ENCODE measurements at places on chromosomes 1 and 21.

- DNase-seq = no peak
Measured at GRCh38 chr1:228408041-228408868, 1.6 kb upstream of the TRIM11 start.

- no peak for DNase-seq
Measured at GRCh38 chr1:64498325-64498724, 28.4 kb downstream of the CACHD1 start.

DNA sequence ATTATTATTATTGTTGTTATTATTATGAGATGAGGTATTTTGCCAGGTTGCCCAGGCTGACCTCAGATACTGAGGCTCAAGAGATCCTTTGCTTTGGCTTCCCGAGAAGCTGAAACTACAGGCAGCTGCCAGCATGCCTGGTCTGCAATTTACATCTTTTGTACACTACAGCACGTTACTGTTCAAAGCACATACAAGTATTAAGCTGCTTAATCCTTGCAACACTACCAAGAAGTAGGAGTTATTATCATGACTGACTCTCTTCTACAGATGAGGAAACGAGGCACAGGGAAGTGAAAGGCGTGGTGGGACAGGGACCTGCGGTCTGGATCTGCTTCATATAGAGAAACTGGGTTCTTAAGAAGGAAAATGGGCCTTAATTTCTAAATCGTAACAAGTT is 11.6 kb downstream of the ERG start:
- DNase-seq = no peak

DNA sequence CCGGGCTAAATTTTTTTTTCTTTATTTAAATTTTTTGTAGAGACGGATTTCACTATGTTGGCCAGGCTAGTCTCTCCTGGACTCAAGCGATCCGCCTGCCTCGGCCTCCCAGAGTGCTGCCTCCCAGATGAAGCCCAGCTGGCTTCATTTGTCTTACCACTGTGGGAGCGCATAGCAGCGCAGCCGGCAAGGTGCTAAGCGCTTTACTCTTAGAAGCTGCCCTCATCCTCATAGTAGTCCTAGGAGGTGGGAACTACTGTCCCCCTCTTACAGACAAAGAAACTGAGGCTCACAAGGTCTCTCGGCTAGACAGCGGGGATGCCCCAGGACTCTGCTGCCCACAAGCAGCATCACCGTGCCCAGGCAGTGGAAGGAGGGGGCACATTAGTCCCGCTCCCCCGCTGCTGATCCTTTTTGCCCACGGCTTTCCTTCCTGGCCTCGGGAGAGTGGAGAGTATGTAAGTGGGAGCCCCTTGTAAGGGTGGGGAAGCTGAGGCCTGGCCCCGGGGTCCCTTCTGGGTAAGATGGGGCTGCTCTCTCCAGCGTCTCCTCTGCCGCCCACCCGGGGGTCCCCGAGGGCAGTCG is 726 bp downstream of the TMEM54 start:
- no peak for DNase-seq

DNA sequence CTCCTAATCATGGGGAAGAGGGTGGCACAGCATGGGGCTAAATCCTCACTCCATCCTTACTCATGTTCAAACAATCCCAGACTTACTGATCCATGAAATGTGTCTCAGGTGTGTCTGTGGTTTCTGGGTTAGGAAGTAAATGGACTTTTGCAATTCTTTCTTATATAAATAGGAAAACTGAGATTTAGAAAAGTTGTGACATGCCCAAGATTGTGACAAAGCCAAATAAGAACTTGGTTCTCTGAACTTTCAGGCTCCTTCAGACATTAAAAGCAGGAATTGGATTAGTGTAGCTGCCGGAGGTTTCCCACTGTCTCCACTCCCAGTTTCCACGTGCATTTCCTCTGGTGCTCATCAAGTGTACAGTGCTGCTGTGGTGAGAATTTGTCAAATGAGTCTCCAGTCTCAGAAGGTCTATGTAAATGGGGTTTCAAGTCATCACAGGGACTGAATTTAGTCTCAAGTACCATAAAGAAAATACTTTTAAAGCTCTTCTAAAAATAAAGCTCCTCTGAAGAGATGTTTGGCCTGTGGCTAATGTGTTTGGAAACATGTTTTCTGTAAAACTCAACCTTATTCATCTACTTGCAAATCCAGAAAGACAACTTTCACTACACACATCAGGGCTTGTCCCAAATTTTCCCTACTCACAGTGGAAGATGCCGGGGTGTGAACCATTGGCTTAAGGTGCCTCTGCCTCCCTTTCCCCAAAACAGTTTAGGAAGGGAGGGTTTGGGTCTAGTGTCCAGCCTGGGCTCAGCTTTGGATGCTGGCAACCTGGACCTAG is 115.2 kb downstream of the NGF start:
- DNase-seq = no peak

GRCh38 chr1:151611288-151611790 is 511 bp upstream of the SNX27 start:
- no peak for DNase-seq

GRCh38 chr1:170213596-170213995 is 67.8 kb downstream of the NTMT2 start:
- no peak for DNase-seq

GRCh38 chr1:154851392-154852177 is 18.5 kb downstream of the KCNN3 start:
- DNase-seq = no peak

GRCh38 chr1:28853093-28853742 is 41.2 kb downstream of the OPRD1 start:
- DNase-seq = no peak

DNA sequence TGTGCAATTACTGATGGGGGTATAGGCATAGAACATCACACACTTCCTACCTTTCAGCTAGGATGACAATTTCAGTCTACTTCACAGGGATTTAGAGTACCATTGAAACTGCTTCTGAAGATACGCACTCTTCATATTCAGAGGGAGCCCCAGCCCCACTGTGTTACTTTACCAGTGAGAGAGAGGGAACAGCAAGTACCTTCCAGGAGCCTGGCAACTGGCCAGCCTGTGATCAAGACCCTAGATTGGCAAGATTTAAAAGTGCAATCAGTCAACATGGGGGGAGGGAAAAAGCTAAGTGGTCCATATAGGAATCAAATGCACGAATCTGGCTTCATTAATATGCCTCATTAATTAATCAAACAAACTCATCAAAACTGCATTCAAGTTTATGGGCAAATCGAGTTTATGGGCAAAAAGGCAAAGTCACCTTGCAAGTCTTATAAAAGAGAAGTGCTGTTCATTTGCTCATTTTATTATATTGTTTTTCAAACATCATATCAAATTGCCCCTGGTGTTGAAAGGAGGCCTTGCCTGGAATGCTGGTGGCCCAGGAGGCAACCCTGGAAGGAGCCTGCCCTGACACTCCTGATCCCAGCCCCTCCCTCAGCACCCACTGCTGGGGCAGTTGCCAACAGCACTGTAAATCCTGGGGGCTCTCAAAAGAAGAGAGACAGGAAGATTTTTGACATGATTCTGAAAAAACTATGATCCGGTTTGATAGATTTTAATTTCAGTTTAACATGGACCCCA is 184.9 kb upstream of the DPT start:
- no peak for DNase-seq

DNA sequence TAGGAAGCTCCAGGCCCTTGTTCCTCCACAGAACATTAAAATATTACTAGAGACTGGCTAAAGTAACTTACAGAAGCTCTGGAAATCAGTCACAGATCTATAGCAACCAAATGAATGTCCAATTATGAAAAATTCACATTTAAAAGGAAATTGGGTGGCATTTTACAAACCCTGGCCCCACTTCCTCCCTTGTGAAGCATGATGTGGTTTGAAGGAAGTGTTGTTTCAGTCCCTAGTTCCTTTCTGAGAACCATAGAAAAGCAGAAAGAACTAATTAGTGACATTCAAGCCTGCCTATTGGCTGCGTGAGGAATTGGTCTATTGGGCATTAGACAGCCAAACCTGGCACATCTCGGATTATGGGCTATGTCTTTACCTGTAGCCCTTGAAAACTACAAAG is 649.7 kb upstream of the NEGR1 start:
- DNase-seq = no peak

DNA sequence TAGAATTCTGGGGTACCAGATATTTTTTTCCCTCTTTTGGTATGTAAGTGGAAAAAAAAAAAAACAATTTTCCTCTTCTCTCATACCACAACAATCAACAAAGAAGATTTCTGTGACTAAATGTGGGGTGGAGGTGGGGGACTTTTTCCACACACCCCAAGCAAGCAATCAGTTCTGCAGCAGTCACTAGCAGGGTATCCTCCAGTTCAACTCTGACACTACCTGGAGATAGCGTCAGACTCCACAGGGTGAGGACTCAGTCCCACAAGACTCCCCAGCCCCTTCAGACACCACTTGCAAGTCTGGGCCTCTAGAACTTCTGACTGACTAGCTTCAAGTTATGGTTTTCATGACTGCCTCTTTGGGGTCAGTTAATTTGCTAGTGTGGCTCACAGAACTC is 6.2 kb downstream of the DHX9 start:
- DNase-seq = no peak

- DNase-seq = no peak
Measured at GRCh38 chr1:50308878-50309277, 114.4 kb downstream of the DMRTA2 start.

DNA sequence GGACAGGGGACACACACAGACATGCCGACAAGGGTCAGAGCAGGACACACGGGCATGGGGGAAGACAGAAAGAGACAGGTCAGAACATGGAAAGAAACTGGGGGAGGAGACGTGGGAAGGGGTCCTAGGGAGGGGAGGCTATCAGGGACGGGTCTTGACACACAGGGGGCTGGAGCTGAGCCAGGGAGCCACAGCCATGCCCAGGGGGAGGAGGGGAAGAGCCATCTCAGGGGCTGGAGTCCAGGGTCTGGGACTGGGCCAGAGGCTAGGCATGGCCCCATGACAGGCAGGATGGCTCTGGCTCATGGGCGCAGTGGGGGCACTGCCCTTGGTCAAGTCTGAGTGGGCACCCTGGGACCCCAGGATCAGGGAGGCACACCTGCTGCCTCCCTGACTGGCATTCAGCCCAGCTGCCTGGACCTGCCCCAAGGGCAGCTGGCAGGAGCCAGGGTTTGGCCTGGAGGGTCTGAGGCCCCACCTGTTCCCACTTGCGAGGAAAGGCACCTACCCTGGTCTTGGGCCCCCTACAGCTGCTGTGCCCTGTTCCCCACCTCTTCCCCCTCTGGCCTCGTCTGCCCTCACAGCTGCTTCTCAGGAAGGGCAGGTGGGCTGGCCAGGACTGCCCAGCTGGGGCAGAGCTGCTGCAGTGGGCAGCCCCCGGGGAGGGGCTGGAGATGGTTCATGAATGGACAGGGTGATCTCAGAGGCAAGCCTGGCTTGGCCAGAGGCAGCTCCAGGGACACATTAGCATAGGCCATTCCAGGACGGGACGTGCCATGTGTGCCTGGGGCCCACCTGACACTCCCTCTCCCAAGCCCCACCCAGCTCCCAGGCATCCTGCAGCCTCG is 42.9 kb downstream of the HSPG2 start:
- no peak for DNase-seq

GRCh38 chr1:178928041-178928440 is 57.2 kb upstream of the ANGPTL1 start:
- no peak for DNase-seq

DNA sequence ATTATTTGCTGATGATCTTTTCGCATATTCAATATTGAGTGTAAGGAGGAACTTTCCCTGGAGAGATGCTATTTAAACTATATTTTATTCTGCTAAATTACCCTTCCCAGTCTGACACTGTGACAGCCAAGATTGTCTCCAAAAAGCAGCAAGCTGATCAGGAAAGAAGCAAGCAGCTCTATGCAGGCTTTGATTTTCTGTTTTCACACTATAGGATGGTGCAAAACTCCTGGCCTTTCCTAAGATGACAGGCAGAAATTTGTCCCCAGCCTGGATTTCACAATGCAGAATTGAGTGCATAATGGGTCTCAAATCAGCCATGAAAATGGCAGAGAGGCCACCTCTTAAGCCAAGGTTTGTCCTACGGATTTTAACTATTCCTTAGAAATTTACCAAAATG is 1.1 kb downstream of the SGIP1 start:
- DNase-seq = no peak

DNA sequence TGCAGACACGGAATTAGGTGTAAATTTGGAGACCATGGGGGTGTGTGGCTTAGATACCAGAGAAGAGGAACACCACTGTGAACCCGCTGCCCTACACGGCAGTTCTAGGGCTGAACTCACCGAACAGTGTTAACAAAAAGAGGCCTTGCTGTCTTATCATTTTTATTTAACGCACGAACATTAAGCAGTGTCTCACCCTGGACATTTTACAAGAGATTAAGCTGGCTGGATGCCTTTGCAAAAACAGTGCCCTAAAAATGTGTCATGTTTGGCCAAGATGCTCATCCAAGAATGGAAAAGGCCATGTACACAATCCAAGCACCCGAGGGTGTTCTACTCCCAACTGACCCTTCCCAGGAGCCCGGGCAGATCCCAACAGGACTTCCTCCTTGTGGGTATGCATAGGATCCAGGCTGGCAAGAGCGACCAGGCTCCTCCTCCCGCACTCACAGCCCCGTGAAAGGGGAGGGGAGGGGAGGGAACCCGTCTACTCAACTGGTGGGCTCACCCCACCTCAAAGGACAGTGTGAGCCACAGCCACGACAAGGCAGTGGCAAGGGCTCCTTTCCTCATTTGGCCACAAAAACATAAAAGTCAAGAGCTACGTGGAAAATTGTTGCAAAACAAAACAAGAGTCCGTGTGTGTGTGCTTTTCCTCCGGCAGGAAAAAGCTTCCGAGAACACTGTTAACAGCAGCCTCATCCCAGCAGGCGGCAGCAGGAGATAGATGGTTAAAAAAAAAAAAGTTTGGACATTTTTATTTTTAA is 20.3 kb downstream of the C2CD2 start:
- DNase-seq = no peak

DNA sequence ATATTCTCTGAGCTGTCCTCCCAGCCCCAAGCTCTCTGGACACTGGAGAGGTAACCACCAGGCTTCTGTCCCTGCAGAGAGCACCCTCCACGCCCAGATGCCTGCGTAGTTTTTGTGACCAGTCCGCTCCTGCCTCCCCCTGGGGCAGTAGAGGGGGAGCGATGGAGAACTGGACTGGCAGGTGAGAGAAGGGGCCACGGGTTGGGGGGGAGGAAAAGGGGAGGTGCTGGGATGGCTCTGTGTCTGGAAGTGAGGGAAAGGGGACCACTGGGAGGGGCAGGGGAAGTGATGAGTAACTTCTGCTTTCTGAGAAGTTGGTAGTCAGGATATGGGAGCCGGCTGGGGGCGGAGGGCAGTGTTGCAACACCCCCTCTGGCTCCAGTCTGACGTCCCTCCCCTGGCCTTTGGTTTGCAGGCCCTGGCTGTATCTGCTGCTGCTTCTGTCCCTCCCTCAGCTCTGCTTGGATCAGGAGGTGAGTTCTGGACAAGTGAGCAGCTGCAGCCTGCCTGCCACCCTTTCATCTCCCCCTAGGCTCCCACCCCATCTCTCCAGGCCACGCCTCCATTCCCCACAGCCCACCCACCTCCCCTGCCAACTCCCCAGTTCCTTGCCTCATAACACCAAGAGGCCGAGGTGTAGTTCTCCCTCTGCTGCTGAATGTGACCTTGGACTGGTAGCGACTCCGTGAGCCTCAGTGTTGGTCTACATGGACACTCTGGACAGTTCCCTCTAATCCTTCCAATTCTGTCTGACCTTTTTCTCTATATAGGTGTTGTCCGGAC is 3.1 kb downstream of the ADAMTSL4 start:
- DNase-seq = no peak

- no peak for DNase-seq
Measured at GRCh38 chr1:76764638-76765454, 102.4 kb upstream of the ST6GALNAC5 start.

GRCh38 chr1:230123280-230124185 is 56.5 kb downstream of the GALNT2 start:
- no peak for DNase-seq
